ENCODE measurements at places on chromosomes 2 and 18. TPM values are rescaled to one million over a fixed set of nuclear protein-coding genes. Genes with fewer than 3 reads are reported as not detected.

Gene ACMSD
- not detected for total RNA-seq

Gene TRIM43
- total RNA-seq: not detected

Gene BMP10
- total RNA-seq: not detected

Gene GTF2A1L
- total RNA-seq: not detected

Gene STEAP3
- 12.8 TPM for total RNA-seq

Gene GPR75
- 3.3 TPM for total RNA-seq

Gene QPCT
- not detected for total RNA-seq

Gene PRKAG3
- total RNA-seq: not detected

- DNase-seq: peak; percentile 81
These were observed 72.5 kb upstream of the CYP1B1 start for GRCh38 chr2:38148501-38148900.

DNA sequence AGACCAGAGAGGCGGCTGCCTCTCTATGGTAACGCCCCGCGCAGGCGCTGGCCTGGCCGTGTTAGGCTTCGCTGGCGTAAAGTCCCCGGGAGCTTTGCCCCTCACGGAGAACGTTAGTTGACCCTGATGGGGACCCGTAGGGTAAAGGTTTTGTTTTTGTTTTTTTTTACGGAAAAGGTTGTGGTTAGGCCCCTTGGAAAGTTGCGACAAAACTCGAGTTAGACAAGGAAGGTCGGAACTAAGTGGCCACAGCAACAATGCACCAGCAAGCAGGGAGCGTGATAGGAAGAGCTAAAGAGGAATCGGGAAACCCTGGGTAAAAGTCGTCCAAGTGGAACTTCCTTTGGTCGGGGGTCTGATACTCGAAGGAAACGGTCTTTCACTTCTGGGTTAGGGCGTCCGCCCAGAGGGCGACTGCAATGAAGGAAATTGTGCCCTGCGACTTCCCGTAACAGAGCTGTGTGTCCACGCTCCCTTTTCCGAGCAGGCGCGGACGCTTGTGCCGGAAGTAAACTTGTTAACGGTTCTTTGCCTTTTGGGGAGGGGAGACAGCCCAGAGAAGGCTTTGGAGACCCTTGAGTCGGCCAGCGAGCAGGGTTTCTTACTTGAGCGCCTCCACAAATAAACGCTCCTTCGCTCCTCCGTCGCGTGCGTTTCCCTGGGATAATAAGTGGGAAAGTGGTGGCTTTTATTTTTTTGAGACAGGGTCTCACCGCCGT is 493 bp upstream of the CLASP1 start:
- peak; percentile 98 for DNase-seq

DNA sequence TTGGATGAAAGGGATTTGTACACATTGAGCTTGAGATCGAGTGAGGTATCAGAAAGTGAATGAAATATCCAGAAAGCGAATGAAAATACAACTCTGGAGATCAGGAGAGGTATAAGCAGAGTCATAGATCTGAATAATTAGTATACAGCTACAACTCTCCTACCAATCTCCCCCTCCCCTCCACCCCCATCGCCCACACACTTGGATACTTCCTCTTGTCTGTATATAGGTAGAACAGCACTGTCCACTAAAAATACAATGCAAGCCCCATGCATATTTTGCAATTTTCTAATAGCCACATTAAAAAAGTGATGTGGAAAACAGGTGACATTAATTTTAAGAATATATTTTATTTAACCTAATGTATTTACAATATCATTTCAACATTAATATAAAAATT is 23.7 kb upstream of the WIPF1 start:
- no peak for DNase-seq

- no peak for DNase-seq
These were observed 121.6 kb upstream of the ALKAL2 start for GRCh38 chr2:409523-409922.

DNA sequence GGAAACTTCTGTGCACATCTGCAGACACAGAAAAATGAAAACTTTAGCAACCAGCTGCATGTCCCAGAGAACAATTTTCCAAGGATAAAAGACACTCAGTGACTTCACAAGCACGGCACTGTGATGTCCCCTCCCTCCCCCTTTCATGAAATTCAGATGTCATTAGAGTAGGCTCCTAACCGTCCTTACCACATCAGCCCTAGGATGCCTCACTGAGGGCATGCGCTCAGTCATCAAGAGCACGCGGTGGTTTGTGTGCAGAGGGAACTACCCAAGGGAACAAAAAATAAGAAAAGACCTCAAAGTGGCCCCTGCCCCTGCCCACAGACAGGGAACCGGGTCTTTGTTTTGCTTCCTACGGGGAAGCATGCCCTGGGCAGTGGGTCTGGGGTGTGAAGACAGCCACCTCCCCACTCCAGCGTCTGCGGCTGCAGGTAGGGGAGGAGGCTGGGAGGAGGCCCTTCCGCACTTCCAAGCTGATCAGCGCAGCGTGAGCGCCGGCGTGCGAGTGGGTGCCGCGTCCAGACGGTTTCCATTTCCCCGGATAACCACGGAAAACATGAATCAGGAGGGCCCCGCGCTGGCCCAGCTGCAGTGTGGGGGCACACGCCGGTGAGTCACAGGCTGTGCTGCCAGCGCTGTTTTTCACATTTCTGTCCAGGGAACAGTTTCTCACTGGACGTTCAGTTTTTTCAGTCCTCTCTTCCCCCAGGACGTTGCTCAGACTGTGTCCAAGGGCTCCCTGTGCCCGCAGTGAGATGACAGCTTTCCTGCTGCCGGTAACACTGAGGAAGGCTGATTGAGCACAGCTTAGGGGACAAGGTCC is 70.6 kb downstream of the COPS8 start:
- DNase-seq: no peak

- peak; percentile 26 for DNase-seq
These were observed 401.1 kb downstream of the BCL11A start for GRCh38 chr2:60152226-60152833.

- no peak for DNase-seq
These were observed 119.2 kb downstream of the VAPA start for GRCh38 chr18:10033016-10033399.

- DNase-seq: no peak
These were observed 108.1 kb upstream of the CELF4 start for GRCh38 chr18:37673671-37674070.

DNA sequence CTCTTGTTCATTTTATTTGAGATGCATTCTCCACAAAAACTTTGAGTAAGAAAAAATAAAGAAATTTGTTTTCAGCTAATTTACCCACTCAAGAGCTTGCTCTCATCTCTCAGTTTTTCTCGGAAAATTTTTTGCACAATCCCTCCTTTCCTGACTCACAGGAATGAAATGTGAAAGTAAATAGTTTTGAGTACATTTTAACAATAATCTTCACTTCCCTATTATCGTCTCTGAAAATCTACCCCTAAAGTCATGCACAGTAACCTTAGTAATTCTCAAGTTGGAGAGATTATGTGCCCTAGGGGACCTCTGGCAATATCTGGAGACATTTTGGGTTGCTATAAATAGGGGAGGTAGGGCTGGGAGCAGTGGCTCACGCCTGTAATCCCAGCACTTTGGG is 2.6 kb downstream of the CYB5A start:
- no peak for DNase-seq

- DNase-seq: peak; percentile 57
These were observed 2.9 kb upstream of the PTPN4 start for GRCh38 chr2:119756837-119757236.

DNA sequence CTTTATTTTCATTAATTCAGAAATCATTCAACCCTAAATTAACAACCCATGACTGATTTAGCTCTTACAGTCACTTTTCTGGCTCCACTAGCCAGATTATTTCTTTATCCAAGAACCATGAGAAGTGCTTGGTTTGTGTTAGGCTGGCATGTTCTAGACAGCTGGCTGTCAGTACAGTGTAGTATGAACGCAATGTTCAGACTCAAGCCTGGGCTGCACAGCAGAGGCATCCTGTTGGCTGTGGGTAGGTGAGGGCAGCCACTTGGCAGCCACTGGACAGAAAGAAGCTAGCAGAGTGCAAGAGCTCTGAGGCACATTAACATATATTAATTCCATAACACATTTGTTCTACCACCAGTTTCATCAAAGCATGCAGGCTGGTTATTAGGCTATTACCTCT is 522.9 kb upstream of the FSHR start:
- DNase-seq: no peak

GRCh38 chr2:61969376-61969775 is 63.9 kb downstream of the COMMD1 start:
- DNase-seq: no peak

Data from HepG2 (cell line).